ENCODE measurements at places on chromosomes 2 and 18.

GRCh38 chr2:134405611-134406081, 151.8 kb downstream of the MGAT5 start:
- no peak for DNase-seq

DNA sequence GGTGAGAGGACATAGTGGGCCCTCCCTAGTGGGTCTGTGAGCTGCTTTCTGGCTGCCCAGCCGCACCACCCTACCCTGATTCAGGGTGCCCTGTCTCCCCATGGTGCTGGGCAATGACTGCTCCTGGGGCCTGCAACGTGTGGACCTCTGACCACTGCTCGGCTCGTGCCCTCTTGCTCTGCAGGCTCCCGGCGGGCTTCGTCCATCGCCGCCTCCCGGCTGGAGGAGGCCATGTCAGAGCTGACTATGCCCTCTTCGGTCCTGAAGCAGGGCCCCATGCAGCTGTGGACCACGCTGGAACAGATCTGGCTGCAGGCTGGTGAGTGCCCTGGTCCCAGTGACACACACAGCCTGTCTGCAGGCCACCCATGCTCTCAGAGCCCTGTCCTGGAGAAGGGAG, 103.5 kb downstream of the STPG4 start:
- no peak for DNase-seq

DNA sequence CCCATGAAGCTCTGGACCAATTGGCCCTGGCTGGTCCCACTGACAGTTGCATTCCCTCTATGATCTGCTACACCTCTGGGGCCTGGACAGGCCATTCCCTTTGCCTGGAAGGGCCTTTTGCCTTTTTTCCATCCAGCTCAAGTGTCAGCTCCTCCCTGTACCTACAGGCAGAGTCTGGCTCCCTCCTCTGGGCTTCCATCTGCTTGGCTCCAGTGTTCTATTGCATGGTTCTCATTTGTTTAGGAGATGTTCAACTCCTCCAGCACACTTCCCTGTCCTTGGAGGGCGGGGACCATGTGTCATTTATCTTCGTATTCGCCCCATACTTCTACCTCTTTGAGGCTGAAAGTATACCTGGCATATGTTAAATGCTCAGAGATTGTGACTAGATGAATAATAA, 61.1 kb downstream of the PRKCE start:
- DNase-seq = no peak

DNA sequence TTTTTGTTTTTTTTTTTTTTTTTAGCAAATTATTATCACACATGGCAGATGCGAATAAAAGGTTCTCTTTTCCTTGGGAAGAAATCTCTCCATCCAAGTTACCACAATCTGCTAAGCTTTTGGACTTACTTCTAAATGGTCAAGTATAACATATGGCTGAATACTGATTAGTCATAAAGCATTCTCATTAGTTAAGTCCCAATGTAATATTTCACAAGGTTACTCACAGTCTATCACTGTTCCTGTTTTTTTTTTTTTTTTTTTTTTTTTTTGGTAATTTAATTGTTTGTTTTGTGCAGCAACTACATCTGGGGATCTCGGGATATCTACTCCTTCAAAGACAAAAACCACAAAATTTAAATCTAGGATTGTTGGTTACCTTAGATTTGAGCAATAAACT, 771.7 kb downstream of the CPS1 start:
- no peak for DNase-seq

GRCh38 chr2:29480426-29480825, 365.2 kb downstream of the CLIP4 start:
- peak; percentile 92 for DNase-seq

GRCh38 chr18:24315170-24315569, 82.5 kb downstream of the OSBPL1A start:
- peak; percentile 5 for DNase-seq

DNA sequence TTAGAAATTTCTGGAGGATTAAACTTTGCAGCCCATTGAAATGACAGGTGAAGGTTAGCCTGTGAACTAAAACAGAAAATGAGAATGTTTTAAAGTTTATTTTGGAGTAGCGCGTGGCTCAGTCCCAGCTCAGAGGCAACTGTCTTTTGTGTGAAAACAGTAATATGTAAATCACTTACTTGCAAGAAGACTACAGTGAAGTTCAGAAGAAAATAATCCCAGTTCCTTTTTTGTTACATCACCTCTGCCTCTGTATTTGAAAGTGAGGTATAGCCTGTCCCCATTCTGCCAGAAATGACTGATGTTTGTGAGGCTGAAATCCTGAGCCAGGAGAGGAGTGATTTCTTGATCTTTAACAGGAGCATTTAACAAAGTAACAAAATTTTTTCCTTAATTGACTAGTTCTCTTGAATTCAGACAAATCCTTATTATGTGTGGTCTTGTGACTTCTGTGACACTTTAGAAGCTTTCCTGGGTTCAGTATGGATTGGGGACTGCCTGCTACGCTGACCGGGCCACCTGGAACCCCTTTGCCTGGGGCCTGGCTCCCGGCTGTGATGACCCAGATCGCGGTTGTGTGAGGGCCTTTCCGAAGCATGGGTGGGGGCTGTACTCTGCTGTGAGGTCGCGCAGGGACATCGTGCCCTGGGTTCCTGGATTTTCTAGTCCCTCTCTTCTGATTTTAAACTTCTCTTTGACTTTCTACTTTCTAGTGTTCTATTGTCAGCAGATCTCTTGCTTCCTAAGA, 24.3 kb downstream of the TRAPPC12 start:
- DNase-seq = no peak

DNA sequence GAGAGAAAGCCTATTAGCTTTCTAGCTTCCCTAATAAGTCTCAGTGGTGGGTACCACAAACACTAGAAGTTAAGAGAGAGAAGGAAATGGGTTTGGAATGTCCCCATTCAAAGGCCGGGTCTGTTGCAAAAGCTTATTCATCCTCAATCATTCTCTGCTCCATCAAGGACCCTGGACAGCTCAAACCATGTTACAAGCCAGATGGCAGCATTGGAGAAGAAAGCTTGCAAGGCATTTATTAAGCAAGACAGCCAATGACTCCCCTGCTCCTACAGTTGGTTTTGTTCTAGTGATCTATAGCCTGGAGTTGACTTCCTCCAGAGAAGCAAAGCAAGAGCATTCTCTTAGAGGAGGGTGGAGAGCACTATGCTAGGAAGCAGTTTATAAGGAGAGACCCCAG, 86.9 kb upstream of the LMAN1 start:
- DNase-seq = peak; percentile 25

DNA sequence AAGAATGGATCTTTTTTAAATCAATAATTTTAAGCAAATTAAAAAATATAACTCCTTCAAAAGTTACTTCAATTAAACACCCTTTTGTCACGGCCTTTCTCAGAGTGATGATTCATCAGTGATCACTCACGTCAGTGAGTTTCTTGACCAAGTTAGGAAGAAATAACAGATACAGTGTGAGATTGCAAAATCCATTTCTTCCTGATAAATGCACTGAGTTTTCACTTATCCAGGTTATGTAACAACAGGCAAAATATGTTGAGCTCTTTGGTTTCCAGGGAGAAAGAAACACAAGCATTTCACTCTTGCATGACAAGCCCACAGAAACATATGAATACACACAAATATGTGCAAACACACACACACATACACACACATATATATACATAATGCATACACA, 195.9 kb upstream of the CYRIA start:
- DNase-seq = peak; percentile 31

DNA sequence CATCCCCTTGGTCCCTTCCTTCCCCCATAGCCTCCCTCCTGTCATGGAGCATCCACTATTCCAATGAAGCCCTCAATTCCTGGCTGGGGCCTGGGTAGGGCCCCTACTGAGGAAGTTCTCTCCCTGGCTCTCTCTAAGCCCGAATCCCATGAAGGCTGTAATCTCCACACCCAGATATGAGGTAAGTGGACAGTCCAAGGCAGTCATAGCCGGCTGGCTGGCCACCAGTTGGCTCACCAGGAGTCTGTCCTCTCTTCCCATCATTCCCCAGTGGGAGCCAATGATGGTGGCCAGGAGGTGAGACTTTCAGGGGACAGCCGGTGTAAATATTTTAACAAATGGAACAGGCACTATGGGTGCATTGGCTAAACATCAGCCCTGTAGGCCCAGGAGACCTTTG, 6.8 kb upstream of the TAF1B start:
- DNase-seq = no peak

- DNase-seq = no peak
Observed at GRCh38 chr2:96788442-96789244, 27.4 kb upstream of the CNNM3 start.

GRCh38 chr2:112591413-112591812, 7.0 kb downstream of the CHCHD5 start:
- no peak for DNase-seq

GRCh38 chr2:26312471-26312870, 33.5 kb upstream of the SELENOI start:
- no peak for DNase-seq

DNA sequence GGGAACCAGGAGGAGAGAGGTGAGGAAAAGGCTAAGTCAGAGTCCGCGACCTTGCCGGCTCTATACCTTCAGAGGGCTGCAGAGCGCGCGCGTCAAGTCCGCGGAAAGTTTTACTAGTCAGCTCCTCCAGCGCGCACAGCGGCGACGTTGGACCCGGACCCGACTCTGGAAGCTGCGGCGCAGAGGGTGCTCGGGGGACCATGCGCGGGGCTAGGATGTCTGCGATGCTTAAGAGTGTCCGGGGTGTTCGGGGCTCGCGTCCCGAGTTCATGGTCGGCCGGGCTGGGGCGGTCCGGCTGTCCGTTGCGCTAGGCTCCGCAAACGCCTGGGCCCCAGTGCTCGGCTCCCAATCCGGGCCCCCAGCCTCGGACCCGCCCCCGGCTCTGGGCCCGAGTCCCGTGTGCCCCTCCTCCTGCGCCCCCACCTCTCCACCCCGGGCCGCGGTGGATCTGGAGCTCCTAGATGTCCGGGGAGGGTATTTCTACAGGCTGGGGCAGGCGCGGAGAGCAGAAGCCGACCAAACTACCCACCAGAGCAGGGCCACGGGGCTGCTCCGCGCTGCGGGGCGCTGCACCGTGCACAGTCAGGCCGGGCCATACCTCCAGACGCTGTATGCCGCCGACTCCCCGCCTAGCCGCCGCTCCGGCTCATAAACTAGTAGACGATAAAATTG, at the start of gene LBX2:
TSS of gene LBX2 (minus strand) at position 337 of the 673 bp plus-strand sequence. CDS start at position 271, 66 bp downstream.
- peak; percentile 68 for DNase-seq

DNA sequence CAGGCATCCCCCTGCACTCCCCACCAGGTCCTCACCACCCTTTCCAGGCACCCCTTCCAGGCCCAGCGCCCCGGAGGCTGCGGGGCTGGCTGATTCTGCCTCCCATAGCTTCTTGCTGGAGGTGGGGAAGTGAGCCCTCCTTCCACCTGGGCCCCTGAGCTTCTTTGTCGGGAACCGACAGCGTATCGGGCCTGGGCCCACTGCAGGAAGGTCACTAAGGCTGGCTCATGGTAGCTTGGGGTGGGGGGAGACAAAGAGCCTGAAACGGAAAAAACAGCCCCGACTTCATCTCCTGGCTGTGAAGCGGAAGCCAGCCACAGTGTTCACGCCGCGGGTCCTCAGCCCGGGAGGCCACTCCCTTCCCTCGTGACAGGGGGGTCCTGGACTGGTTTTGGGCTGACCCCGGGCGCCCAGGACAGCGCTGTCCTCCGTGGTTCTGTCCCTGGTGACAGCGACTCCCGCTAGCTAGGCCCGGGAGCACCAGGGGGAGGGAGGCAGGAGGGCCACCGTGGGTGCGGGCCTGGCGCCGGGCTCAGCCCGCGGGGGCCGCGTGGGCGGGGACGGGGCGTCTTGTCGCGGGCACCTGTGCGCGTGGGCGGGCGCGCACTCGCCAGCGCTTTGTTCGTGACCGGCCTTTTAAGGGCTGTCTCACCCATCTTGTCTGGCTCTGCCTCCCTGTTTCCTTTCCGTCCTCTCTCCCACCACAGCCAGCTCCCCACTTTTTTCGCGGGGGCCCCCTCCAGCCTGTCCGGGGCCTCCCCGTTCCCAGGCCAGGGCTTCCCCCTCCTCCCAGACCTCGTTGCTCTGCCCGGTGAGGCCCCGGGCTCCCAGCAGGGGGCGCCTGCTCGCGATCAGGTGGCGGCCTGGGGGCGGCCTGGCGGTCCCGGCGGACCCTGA, 64.9 kb downstream of the DNMT3A start:
- peak; percentile 86 for DNase-seq

DNA sequence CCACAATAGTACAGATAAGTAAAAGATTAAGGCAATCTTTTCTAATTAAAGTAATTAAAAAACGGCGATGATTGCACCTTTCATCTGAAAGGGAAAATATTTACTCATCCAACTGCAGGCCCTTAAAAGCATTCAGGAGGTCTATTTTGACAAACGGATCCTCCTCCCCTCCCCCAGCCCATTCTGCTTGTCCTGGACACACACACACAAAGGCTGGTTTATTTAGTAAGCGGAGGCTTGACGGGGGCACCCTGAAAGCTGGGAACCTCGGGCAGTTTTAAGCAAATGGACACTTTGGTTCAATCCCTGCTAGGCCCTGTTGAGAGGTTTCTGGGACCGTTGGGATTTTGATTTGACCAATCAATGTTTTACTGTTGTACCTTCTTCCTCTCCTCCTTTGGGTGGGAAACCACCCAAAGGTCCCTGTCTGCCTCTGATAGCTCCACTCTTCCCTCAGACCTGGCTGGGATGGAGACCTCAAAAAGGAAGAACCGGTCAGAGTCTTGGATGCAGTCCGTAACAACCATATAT, 135.8 kb upstream of the HAAO start:
- peak; percentile 78 for DNase-seq
